ENCODE measurements at places on chromosomes 7 and 10.
A peak's percentile ranks its signal among the peaks of the same experiment; 100 is the strongest.

DNA sequence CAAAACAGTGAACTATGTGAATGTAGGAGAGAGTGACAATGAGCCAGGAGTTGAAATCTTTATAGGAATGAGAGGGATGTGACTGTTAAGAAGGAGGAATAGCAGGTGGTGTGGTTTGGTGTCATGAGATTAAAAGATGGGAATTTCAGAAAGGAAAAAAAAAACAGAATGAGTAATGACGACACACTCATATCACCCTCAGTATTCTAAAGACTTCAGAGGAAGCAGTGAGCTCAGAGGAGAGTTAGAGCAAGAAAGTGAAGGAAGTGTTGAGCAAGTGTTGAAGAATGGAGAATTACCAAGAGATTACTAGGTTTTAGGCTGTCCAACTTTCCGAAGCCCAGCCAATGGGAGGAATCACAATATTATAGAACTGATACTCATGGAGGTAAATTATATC is 220.5 kb upstream of the HGF start:
- peak; percentile 76 for DNase-seq

DNA sequence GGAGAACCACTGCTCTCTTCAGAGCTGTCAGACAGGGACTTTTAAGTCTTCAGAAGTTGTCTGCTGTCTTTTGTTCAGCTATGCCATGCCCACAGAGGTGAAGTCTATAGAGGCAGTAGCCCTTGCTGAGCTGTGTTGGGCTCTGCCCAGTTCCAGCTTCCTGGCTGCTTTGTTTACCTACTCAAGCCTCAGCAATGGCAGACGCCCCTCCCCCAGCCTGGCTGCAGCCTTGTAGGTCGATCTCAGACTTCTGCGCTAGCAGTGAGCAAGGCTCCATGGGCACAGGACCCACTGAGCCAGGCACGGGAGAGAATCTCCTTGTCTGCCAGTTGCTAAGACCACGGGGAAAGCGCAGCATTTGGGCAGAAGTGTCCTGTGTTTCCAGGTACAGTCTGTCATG is 12.1 kb upstream of the CPA2 start:
- DNase-seq, result no peak

DNA sequence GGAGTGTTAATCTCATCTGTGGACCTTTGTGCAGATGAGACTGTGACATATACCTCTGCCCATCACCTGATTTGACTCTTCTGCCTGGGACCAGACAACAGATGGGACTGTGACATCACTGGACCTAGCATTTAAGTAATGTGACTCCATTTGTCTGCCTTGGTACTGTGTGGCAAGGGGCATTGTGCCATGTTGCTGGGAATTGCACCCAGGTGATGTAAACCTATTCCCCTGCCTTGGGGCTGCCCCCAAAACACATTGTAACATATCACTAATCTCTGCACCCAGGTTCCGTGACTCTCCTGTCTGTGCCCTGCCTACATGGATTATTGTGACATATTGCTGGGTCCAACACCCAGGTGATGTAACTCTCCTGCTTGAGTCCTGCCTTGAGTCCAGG is 40.4 kb upstream of the ZNF680 start:
- no peak for DNase-seq

DNA sequence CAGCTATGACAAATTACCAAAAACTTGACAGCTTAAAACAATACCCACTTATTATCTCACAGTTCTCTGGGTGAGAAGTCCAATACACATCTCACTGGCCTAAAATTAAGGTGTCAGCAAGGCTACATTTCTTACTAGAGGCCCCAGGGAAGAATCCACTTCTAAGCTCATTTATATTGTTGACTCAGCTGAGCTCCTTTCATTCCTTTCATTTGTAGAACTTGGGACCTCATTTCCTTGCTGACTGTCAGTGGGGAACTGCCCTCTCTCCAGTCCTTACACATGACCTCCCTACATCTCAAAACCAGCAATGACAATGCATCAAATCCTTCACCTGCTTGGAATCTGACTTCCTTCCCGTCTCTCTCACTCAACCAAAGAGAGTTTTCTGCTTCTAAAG is 240.3 kb downstream of the IPMK start:
- no peak for DNase-seq

DNA sequence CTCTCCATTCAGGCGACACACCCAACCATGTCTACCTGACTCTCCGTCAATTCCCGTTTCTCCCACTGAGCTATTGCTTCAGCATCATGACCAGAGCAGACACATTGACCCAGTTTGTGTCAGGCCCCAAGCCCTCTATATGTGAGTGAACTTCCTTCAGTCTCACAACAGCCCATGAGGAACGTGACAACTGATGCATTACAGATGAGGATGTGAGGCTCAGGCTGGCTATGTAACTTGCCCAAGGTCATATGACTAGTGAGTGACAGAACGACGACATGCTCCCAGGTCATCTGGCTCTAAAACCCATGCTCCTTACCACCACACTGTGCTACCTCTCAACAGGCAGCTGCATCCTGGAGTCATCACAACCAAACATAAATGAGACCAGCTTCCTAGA is 3.7 kb downstream of the TMEM140 start:
- no peak for DNase-seq

DNA sequence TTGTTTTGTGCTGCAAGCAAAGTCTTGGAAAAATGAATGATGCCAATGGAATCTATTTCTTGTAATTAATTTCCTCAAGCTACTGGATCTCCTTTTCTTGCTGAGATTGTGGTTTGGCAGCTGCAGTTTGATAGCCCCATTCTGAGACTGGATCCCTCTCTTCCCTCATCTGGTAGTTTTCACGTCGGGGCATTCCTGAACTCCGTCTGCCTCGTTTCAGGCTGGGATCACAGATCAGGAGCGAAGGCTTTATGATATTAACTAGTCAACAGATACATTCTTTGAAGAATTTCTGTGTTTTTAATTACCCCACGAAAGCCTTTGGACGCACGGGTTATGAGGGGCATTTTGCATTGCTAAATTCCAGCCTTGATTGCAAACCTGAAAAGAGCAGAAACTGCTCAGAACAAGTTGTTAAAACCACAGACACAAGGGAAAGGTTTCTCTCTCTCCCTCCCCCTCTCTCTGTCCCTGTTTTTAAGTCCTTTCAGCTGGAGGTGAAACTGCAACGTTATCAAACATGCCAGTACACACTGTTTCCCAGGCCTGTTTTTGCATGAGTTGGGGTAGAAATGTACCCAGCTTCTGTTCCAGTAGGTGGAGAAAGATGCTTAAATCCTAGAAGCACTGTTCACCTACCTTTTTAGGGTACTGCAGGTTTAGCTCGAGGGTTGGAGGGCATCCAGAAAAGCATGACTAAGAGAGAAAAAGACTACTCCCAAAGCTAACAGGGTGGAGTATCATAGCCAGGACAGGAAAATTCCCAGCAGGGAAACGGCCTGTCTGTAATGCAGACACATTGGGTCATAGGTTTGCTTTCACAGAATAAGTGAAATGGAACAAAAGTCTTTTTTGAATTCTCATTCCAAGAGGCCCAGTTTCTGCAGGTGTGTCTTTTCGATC is 124.3 kb downstream of the CUX1 start:
- DNase-seq, result no peak

DNA sequence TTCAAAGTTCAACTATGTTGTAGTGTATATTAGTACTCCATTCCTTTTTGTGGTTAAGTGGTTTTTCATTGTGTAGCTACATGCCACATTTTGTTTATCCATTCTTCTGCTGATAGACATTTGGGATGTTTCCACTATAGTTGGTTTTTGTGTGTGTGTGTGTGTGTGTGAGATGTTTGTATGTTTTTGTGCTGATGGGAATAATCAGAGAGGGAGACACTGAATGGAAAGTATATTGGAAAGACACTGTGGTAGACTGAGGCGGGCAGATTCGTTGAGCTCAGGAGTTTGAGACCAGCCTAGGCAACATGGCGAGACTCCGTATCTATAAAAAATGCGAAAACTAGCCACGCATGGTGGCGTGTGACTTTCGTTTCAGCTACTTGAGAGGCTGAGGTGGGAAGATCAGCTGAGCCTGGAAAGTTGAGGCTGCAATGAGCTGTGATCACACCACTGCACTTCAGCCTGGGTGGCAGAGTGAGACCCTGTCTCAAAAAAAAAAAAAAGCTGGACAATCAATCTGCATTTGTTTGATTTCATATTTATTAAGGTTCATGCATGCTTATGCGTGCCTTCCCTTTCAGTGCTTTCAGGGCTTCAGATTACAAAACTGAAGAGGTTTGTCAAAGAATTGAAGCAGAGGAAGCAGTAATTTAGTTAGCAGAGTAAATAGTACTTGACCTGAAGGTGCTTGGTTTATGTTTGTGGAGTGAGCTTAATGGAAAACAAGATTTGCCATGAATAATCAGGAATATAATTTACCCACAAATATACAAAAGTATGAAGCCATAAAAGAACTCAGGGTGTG is 14.7 kb downstream of the SEC24C start:
- no peak for DNase-seq

DNA sequence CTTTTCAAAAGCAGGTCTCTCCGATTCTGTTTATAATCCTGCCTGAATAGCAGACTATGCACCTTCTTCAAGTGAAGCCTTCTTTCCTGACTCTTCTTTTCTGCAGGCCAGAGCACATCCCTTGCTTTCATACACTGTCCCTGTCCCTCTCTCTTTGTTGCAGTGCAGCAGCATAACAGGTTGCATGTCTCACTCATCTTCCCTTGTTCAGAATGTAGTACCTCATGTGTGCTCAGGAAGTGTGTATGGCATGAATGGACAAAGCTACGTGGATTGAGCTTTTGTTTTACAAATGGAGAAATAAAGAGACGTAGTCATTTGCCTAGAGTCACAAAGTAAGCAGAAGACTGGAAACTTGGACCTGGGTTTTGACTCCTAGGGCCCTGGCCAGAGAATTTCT is 68.0 kb downstream of the PTPRZ1 start:
- DNase-seq, result no peak

DNA sequence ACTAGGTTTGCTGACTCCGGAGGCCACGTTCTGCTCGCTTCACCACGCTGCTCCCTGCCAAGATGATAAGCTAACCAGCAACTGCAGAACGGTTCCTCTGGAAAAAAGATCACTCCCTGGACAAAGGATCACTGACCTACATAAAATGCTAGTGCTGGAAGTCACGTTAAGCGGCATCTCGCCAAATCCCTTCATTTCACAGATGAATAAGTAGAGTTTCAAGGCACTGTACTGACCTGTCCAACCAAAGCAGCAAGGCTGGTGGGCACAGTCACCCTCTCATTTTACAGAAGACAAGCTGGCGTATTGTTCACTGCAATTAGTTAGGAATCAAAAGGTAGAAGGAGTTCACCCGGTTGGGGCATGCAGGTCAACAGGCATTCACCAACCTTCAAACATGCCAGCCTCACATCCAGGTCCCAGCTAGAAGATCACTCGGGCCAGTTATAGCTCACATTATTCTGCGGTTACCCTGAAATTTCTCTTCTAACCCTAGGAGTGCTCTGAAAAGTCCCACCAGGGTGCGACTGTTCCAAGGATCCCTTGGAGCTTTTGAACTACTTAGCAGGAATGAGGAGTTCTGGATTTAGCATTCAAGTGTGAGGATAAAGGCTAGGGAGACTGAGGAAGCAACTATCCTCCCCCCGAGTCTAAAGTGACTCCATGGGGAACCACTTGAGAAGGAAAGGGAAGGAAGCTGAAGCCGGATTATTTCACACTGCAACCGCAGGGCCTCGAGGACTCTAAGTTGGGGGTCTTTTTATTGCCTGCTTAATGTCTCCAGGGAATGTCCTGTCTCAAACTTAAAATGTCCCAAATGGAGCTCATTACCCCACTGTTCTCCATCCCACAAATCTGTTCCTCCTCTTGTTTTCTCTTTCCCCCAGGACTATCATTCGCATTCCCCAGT is 32.8 kb downstream of the HIPK2 start:
- DNase-seq, result no peak

DNA sequence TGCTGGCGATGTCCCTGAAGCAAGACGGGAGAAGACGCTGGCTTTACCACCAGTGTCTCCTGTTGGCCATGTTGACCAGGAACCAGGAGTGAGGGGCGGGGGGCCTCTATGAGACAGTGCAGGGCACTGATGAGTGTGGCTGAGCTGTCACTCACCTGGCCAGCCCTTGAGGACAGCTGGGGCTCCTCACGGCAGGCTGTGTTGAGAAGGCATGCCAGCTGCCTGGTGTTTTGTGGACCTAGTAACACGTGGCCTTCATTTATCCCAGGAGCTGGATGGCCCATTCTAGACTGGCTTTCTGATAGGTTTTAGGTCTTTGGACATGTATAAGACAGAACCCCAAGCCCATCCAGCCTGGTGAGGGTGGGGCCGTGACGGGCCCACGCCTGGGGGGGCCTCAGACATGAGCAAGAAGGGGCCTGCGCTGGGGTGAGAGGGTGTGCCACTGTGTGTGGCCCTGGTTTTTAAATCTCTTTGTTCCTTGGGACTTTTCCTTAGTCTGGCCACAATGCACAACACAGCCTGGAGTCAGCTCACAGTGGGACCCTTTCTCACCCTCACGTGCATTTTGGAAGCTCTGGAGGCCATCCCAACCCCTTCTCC is 10.5 kb downstream of the RHBDD2 start:
- no peak for DNase-seq

- DNase-seq, result no peak
Observed at GRCh38 chr7:96235281-96235680, 86.6 kb downstream of the SLC25A13 start.

GRCh38 chr10:110324805-110325280 is 20.1 kb upstream of the SMNDC1 start:
- no peak for DNase-seq

- DNase-seq, result no peak
Observed at GRCh38 chr7:53542157-53542556, 506.7 kb downstream of the POM121L12 start.

GRCh38 chr7:121992068-121992467 is 119.1 kb downstream of the PTPRZ1 start:
- DNase-seq, result no peak

GRCh38 chr10:113736576-113736975 is 14.9 kb upstream of the PLEKHS1 start:
- no peak for DNase-seq

- DNase-seq, result no peak
Observed at GRCh38 chr7:130369831-130370550, 10.3 kb upstream of the CPA1 start.

- peak; percentile 91 for DNase-seq
Observed at GRCh38 chr7:16420649-16421332, 547 bp downstream of the CRPPA start.

GRCh38 chr10:29805134-29805723 is 170.5 kb upstream of the SVIL start:
- no peak for DNase-seq

GRCh38 chr10:6116806-6117205 is 28.0 kb downstream of the RBM17 start:
- no peak for DNase-seq

- DNase-seq, result no peak
Observed at GRCh38 chr10:5447611-5448071, 35.3 kb downstream of the NET1 start.

GRCh38 chr7:107206706-107207105 is 37.9 kb downstream of the HBP1 start:
- DNase-seq, result no peak

GRCh38 chr7:93006480-93007095 is 111.2 kb downstream of the SAMD9 start:
- no peak for DNase-seq

Data from AML-193 (cell line).